ENCODE measurements at places on chromosomes 6 and 20.

GRCh38 chr6:77326029-77326428 is 137.3 kb downstream of the HTR1B start:
- DNase-seq, result no peak

DNA sequence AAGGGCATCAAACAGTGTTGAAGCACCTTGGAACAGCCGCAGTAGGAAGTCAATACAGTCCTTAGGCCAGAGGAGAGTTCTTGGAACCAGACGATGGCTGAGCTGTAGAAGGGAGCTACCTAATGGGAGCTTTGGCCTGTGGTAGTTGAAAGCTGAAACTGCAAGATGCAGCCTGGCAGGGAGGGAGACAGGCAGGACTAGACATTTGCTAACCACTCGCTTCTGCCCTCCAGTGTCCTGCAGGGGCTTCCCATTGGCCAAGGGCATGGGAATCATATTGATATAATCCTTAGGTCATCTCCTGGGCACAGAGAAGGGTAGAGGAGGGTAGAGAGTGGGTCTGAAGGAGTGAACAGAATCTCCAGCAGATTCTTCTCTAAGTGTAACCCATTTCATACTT is 60.4 kb downstream of the TPD52L1 start:
- DNase-seq, result no peak

DNA sequence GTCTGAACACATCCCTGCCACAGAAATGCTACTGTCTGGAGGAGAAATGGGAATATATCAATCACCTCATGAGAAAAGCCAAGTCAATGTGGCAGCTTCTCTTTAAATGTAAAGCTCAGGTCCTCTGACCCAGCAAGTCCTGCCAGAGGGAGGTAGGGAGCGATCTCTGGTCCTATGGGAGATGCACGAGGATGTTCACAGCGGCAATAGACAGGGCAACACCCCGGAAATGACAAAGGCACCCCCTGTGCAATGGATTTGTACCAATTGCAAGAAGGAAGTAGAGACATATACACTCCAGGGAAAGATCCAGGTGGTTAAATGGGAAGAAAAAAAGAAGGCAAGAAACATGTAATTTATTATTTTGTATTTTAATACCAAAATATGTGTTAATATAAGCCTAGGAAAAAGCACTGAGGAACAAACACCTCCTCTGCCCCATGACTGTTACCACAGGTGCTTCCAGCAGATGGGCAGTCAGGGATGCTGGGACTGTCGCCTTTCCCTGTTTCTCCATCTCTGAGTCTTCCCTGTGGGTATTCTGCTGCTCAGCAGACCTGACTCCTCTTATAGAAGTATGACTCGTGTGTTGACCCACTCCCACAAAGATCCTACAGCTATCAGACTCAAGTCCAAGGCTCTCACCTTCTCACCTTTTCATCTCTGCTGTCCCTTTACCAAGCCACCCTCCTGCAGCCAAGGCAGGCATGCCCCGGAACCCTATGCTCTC is 20.8 kb downstream of the ATP9A start:
- no peak for DNase-seq

GRCh38 chr6:4964675-4965561 is 38.9 kb downstream of the RPP40 start:
- no peak for DNase-seq

DNA sequence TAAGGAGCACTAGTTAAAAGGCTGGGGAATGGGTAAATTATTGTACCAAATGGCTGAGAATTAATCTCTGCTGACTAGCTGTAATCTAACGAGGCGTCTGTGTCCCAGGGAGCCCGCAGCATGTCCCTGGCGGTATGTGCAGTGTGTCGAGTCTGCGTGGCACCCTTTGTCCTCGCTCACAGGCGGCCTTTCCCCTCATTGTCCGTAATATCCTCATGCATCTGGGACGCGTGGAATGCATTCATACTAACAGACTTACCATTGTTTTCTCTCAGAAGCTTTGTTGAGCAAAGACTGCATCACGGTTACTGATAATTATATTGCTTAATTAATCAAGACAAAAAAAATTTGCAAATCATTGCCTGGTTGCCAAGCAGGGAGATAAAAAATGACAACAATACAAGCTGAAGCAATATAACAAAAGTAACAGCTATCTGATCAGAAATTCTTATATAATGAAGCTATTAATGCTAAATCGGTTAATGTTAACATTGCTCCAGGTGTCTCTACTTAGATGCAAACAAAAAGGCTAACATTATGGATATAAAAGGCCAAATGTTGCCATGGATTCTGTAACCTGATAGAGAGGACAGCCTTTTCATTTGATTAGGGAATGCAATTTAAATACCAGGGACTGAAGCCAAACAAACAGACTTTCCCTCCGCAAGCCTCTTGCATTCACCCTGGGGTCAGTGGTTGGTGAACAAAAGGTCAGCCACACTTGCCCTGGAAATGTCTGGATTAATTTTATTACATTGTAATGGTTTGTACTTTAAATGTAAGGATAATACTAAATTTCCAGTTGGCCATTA is 124.8 kb downstream of the INSM1 start:
- DNase-seq, result peak; percentile 73

DNA sequence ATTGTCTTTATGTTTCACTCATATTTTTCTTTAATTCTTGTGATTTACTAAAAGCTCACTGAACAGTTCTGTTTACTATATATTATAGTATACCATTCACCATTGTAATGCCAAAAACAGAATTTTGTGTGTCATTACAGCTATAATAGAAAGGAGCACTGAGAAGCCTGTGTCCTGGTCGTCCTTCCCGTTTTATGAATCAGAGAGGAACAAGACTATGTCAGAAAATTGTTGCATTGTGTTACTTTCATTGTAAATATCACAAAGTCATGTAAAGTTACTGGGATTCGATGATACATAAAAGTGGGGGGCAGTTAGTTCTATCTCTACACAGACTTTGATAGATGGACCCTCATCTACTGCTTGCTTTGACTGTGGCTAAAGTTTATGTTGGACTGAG is 145.1 kb downstream of the QKI start:
- DNase-seq, result no peak

DNA sequence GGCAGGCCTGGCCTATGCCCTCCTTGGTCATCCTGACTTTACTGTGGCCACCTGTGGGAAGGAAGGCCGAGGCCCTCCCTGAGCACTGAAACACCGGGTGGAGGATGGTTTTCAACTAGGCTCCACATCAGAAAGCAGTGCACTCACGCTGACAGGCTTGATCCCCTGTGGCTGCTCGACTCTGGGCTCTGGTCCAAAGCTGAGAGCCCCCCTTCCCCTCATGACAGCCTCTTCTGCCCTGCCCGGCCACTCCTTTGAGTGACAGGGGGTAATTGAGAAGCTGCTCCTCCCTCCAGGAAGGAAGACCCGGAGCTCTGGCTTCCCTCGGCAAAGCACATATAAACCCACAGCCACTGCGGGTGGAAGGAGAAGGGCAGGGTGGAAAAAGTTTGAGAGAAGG is 43.6 kb downstream of the MUC22 start:
- no peak for DNase-seq

DNA sequence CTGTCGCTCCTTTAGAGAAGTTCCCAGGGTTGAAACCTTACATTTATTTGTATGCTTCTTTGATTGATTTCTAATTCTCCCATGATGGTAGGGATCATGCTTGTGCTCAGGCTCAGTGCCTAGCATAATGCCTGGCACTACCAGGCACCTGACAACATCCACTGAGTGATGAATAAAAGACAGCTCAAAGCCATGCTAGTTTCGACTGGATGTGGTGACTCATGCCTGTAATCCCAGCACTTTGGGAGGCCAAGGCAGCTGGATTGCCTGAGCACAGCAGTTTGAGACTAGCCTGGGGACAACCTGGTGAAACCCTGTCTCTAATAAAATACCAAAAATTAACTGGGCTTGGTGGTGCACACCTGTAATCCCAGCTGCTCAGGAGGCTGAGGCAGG is 11.6 kb upstream of the CD164 start:
- no peak for DNase-seq

- no peak for DNase-seq
Observed at GRCh38 chr6:81634155-81634880, 118.2 kb downstream of the TENT5A start.

- no peak for DNase-seq
Observed at GRCh38 chr6:13406781-13407180, 78.4 kb upstream of the TBC1D7 start.

DNA sequence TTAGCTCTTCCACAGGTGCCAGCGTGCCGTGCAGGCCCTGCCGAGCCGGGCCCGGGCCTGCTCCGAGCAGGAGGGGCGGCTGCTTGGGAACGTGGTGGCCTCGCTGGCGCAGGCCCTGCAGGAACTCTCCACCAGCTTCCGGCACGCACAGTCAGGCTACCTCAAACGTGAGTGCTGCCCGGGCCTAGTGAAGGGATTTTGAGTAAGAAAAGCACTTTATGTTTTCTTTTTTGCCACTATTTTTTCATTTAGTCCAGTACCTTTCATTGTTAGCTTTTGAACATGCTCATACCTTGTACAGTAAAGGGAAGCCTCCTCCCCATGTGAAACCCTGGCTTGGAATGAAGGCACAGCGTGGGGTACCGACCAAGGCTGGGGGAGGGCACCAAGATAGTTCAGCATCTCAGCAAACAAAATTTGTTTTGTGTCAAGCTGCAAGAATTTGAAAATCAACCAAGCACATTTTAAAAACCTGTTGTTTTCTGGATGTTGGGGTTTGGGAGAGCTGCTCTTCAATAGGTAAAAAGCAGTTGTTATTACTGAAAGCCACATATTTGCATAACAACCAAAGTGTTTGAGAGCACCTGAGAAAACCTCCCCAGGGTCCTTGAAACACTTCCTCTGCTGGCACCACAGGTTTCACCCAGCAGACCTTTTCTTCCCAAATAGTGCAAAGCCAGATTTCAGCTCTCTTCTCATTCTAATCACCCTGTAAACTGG is 18.4 kb downstream of the STX16 start:
- no peak for DNase-seq

All from dermis blood vessel endothelial cell (primary cell).